Stimulated activated CD8-positive, alpha-beta memory T cell treated with anti-CD3 and anti-CD28 coated beads, Interleukin-4, amount 100 ng/mL, for 4 hours (primary cell): ENCODE measurements at places on chromosomes 16 and 17.

GRCh38 chr16:57591086-57591869 lies 37.2 kb upstream of the ADGRG1 start:
- no peak for DNase-seq

- DNase-seq = no peak
These were observed 2.8 kb upstream of the MATCAP1 start for GRCh38 chr16:67186550-67186950.

- DNase-seq = no peak
These were observed 13.2 kb upstream of the AATK start for GRCh38 chr17:81179220-81179619.

DNA sequence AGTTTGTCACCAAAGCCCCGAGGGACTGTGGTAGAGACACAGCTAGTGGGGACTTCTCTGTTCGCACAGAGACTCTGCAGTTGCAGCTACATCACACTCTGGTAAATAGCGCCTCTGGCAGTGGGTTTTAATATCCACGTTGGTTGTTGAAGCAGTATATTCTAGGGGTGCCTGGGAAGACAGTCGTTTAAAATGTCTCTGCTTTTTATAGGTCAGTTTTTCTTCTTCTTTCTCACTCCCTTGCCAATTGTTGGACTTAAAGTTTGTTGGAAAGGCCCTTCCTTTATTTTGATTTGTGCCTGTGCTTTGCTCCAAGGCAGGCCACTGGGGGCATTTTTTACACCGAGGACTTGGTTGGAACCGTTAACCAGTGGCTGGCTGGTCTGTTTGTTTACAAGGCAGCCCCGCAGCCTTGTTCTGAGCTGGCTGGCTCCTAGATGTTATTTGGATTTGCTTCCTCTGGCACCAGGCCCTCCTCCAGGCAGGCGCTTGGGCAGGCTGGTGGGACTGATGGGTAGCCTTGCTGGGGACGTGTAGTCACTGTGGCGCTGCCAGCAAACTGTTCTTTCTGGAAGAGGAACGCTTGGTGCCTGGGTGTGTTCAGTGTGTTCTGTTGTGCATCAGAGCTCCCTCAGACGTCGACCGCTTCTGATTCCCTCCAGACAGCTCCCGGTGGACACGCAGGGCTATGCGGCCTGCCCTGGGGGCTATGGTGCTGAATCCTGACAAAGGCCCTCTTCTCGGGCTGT lies 218.2 kb upstream of the CHMP6 start:
- DNase-seq = no peak

DNA sequence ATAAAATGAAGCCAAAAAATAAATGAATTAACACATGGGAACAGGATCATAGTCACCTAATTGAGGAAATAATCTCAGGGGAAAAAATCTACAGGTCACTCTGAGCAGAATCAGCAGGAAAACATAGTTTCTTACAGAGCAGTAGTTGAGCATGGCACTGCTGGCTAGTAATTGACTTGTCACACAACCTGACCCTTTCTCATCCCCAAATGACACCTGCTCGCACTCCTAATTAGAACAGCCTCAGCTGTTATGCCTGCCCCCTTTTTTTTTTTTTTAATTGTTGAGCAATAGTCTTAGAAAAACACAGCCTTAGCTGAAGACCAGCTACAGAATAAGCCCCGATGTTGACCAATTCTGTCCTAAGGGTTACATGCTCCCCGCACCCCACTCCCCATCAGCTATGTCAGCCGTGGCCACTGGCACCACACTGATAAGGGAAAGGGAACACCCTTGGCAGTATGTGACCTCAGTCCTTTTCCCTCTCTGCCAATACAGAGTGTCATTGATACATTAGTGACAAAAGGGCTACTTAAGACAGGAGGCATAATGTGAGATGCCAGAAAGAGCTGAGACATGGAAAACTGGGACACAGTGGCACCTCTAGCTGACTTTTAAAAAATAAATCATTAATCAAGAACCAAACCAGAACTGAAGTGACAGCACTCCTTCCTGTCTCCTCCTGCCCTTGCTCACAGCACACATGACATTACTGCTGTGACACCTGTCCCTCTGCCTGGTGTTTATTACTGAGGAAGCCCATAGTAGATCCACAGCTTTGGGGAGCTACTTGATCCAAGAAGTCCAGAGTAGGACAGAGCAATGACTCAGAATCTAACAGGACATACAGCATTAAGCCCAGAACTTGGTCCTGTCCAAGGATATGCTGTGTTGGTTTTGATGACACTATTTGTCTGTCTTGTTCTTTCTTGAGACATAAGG lies 41.7 kb downstream of the WDR59 start:
- no peak for DNase-seq

- DNase-seq = no peak
These were observed 81.0 kb downstream of the TMEM100 start for GRCh38 chr17:55641676-55642081.

- DNase-seq = no peak
These were observed 79.8 kb downstream of the TBC1D16 start for GRCh38 chr17:79955691-79956440.

DNA sequence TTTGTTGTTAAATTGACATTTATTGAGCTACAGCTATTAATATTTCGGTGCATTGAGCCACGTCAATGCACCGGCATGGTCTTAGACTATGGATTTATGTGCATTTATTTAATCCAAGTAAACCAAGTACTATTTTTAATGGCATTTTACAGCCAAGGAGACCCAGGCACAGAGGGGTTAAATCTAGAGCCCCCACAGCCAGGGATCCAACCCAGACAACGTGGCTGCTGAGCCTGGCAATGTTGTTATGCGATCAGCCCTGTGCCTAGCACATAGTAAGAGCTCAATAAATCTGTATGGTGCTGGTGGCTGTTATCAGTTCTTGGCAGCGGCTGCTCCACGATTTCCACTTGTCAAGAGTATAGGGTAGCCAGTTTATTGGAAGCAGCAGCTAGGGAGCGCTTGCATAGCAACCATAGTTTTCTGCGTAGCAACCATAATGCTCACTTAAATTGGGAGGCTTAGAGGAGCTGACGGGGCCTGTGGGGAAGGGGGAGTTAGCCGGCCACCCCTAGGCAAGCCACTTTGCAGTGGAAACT lies 541 bp upstream of the RBBP6 start:
- DNase-seq = no peak

GRCh38 chr17:19497624-19498023 lies 36.0 kb upstream of the SLC47A1 start:
- DNase-seq = no peak

- DNase-seq = no peak
These were observed 23.2 kb upstream of the DUSP14 start for GRCh38 chr17:37466471-37466870.

GRCh38 chr17:78935419-78936323 lies 10.5 kb upstream of the TIMP2 start:
- DNase-seq = no peak

DNA sequence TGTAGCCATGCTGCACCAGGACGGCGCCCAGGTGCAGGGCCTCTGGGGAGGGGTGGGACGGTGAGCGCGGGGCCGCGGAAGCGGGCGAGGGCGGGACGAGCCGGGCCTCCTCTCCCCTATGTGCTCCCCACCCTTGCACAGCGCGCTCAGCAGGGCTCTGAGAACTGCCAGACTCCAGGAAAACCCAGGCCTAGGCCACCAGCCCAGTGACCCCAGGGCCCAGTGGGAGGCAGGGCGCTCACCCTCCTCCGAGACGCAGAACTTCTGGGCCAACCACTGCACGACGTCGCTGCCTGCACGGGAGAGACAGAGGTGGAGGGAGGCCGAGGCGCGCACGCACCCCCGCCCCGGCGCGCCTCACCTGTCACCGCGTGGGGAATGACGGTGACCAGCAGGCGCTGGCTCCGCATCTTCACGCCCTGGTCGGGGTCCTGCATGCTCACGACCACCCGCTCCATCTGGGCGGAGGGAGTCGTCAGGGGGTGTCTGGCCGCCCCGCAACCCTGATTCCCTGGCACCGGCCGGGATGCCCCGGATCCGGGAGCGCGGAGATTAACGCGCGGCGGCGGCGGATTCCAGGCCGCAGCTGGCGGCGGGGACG lies 603 bp downstream of the RGS11 start:
- no peak for DNase-seq

DNA sequence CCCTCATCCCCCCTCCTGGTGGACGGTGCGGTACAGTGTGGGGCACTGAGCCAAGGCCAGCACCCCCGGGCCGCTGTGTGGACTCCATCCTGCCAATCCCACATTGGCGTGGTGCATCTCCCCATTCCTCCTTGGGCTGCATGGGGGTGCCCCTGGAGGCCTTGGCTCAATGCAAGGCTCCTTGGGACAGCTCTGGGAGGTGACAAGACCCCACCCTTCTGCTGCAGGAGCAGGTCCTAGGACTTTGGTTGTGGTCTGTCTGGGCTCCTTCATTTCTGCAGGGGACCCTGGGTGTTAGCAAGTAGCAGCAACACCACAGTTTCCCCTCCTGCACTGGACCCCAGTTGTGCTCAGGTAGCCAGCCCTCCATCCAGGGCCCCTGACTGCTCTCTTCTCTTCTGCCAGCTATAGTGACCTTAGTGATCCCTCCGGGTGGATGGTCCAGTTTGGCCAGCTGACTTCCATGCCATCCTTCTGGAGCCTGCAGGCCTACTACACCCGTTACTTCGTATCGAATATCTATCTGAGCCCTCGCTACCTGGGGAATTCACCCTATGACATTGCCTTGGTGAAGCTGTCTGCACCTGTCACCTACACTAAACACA lies 1.3 kb downstream of the PRSS21 start:
- no peak for DNase-seq

- no peak for DNase-seq
These were observed 35.8 kb downstream of the SRCIN1 start for GRCh38 chr17:38569701-38570512.

GRCh38 chr16:17359788-17360390 lies 110.9 kb downstream of the XYLT1 start:
- DNase-seq = no peak

GRCh38 chr17:76013377-76013932 lies 12.8 kb downstream of the CDK3 start:
- DNase-seq = no peak

DNA sequence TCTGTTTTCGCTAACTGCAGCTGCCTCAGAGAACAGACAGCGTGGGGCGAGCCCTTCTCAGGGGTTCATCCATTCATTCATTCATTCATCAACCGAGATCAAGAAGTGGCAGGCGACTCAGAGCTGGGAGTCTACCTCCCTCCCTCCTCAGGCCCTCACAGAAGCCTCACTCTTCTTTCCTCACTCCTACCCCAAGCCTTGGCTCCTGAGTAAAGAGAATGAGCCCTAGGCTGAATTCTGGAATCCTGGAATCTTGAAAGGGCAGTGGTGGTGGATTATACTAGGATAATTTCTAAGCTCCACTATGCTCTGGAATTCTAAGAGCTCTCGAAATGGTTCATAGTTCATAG lies 2.3 kb upstream of the DLX3 start:
- DNase-seq = no peak

DNA sequence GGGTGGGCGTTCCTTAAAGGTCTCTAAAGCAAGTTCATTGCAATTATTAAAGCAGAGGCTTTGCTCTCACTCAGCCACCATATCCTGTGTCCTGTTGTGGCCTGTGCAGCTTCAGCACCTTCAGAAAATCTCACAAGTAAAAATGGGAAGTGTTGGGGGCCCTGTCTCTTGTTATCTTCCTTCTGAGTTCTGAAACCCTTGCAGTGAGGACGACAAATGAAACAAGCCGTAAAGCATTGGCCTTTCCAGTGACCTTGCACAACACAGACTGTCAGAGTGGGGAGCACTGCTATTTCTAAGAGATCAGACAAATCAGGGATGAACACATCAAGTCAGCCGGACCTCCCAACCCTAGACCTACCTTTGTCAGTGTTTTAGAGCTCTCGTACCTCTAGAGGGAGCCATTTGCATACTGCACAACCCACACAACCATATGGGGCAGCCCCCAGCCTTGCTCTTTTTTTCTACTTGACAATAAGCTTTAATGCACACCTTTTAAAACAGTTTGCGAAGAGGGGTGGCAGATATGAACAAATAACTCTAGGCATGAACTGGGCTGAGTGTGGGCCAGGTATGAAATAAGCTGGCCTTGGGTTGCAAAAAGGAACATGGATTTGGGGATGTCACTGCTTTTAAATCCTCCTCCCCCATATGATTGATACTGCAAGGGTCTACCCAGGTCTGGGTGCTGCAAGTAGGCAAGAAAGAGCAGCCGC lies 89.8 kb downstream of the KATNIP start:
- no peak for DNase-seq

- DNase-seq = no peak
These were observed 1.9 kb upstream of the GDPD3 start for GRCh38 chr16:30115238-30115637.

GRCh38 chr17:2602597-2603017 lies 9.2 kb downstream of the PAFAH1B1 start:
- DNase-seq = no peak

DNA sequence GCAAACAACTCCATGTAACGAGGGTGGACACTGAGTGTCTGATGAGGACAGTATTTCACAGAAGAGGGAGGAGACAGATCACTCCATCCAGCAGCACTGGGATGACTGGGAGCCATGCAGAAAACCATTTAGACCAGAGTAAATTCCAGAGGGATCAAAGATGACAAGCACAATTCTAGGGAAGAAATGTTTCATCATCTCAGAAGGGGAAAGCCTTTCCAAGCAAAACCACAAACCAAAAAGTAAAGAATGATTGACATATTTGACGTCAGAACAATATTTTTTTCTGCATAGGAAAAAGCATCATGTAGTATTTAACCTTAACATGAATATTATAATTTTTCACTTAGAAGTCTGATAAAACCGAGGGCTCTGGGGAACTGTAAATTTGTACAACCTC lies 4.8 kb downstream of the DNASE1 start:
- no peak for DNase-seq

DNA sequence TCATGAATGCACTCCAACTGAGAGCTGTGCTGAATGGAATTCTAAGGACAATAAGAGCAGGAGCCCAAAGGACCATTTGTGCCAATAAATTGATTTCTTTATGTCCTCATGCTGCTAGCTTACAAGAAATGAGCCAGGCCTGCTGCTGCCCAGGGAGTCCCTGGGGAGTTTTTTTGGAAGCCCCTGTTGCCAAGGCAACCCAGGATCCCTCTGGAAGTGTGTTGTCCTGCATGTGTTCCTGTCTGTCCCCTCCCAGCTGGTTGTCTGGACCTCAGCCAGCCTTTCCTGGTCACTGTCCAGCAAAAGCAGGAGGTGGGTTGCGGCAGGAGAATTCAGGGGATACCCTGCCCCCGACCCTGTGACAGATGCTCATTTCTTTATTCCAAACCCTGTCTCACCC lies 51.0 kb upstream of the GPRC5B start:
- no peak for DNase-seq

DNA sequence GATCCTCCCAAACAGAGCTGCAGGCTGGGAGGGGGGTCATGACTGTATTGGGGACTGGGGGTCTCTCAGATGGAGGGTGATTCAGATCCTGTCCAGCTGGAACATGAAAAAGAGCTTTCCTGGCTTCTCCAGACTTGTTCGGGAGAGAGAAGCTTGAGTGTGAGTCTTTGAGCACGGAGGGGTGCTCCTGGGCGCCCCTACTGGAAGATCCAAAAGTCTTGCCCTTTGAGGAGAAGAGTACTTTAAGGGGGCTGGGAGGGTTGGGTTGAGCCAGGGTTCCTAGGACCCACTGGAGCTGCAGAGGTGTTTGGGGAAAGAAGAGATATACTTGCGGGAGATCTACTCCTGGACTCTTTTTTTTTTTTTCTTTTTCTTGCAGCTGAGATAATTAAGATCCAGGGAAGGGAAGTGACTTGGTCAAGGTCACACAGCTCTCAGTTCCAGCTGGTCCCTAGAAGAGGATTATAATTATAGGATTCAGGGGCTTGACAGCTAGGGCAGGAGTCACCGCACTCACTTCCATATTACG lies 8.4 kb downstream of the RARA start:
- DNase-seq = no peak
